Left hindlimb (tissue), 1 donor: ENCODE measurements at places on chromosomes 5 and 9.

DNA sequence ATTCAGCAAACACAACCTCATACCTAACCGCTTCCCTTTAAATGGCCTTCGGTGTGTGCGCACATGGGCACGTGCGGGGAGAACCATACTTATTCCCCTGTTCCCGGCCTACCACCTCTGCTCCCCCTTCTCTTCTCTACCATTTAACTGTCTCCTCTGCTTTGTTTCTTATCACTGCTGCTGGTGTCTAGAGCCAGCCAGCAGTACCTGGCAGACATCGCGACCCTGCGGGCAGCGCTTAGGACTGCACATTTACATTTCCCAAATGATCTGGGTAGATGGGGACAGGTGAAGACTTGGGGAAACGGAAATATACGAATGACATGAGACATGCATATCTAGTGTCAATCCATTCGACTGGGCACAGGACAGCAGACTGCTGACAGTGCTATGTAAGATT lies 56.6 kb downstream of the PSMB7 start:
- DNase-seq: no peak

DNA sequence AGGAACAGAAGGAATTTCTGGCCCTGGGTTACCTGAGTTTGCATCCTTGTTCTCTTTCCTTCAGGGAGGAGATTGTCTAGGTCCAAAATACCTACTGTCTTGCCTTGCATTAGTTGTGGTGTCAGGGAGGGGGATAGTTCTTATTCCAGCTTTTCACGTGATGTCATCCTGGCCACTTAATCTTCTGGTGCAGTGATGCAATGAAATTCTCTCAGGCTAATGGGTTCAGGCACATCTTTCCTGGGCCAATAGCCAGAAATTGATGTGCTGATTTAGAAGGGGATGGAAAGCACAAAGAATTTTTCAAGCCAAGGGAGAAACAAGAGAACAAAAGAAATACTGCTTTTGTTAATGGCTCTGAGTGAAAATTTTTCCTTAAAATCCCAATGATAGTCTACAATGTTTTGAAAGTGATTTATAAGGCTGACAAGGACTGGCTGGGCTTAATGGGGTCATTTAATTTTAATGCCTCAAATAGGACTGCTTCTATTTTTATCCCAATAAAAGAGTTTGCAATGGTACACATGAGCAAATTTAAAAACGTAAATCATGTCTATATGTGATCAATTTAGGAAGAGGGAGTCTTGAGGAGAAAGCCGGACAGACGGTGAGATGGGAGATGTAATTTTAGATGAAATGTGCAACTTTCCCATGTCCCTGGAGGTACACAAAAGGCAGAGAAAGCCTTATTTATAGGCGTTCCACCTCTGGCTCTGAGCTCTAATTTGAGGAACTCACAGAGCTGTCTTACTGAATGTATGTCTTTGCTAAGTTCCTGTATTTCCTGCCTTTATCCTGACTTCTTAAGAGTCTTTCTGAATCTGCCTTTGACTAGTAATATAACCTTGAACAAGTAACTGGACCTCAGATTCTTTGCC lies 89.3 kb upstream of the SV2C start:
- DNase-seq: no peak

DNA sequence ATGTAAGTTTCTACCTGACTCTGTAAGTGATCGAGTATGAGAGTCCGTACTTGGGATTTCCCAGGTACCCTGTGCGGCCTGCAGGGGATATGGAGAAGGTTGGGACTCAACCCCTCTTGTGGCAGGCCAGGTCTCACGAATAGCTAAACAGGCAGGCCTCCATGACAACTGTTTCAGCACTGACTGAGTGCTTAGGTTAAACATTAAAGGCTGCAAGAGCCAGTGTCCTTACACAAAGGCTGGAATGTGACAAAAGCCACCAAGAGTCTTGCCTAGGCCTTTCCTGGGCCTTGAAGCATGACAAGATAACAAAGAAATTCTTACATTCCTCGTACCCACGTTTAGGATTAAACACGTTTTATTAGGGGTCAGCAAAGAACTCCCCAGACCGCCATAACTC lies 58.6 kb downstream of the THBS4 start:
- DNase-seq: no peak

DNA sequence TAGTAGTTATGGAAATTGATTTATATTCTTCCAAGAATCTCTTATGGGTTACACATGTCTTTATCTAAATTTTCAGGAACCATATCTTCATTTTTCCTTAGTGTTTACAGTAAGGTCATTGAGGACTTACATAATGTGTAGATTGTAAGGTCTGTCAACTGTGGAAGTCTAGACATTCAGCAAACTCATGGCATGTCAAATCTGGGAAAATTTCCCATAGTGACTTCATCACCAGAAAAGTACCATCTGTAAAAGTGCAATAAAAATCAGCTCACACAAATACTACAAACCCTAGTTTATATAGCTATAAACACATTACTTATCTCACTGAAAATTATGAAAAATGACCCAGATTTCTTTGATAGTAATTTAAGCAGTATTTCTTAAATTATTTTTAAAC lies 419.4 kb downstream of the MTRR start:
- DNase-seq: no peak

GRCh38 chr9:123235448-123235847 lies 32.9 kb downstream of the STRBP start:
- no peak for DNase-seq

- no peak for DNase-seq
Observed at GRCh38 chr5:135608761-135609443, 30.1 kb upstream of the CXCL14 start.
